ENCODE measurements at places on chromosomes 3 and 15.

- no peak for DNase-seq
These were observed 532.8 kb upstream of the GOLIM4 start for GRCh38 chr3:168628549-168628948.

GRCh38 chr3:3906171-3906570, 106.9 kb downstream of the LRRN1 start:
- no peak for DNase-seq

DNA sequence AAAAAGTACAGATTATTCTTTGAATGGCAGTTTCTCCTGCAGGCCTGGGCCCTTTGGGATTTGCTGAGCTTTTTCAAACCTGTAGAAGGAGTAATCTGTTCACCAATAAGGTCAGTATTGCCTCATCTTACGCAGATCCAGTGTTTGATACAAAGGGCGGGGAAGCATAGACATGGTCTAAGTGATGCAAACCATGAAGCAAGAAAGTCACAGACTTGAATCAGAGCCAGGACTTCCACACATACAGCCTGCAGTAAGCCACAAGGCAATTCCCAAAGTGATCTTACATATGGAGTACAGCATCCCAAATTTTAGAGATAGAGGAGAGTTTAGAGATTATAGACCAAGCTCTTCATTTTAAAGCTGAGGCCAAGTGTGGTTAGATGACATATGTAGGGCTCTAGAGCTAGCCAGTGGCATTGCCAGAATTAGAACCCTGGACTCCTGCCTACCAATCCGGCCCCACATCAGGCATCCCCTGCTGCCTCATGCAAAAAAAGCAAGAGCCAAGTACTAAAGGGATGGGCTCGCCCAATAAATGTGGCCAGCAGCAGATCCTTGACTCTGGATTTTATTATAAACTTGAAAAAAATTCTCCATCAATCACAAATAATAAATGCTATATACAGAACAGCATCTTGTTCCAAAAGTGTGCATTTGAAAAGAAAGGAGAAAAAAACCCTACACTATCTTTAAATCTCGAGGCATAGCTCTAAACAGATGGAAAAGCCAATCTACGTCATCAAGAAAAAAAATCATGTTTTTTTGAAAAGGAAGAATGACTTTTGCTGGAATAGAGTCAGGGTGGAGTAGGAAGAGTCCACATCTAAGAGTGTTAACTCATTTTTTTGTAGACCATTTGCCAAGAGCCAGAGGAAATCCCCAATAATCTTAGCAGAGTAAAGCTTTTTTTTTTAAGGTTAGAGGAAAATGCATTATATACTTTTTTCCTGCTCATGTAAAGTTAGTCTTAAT, 24.0 kb downstream of the ABI3BP start:
- no peak for DNase-seq

DNA sequence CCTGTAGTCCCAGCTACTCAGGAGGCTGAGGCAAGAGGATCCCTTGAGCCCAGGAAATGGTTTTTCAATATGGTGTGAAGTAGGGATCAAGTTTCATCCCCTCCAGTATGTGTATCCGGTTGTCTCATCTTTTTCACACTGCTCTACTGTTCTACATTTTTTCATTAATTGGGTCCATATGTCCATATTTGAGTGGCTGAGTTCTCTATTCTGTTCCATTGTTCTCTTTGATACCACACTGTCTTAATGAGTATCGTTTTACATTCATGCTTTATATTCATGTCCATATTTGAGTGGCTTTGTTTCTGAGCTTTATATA, 81.6 kb upstream of the LRRFIP2 start:
- no peak for DNase-seq

- DNase-seq: peak; percentile 57
These were observed 37.6 kb upstream of the SFMBT1 start for GRCh38 chr3:53083521-53083920.

GRCh38 chr3:47003056-47003410, 23.6 kb downstream of the NBEAL2 start:
- no peak for DNase-seq

GRCh38 chr15:84858231-84858630, 26.2 kb upstream of the SLC28A1 start:
- no peak for DNase-seq

GRCh38 chr3:32340039-32340438, 51.6 kb upstream of the CMTM7 start:
- DNase-seq: peak; percentile 65

DNA sequence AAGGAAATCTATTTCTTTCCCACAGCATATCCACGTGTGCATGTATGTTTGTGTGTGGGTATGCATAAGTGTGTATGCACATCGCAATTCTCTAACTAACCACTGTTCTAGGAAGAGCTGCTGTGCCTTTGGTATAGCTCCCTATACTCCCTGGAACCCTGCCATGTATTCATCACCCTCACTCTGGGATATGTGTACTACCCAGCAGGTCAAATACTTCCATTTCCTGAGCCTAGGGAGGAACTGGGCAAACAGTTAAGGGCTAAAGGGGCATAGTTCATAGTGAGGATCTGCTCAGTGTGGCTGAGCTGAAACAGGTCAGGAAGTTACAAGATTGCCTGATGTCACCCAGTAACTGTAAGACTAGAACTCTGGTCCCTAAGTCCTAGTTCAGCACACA, 260.4 kb downstream of the RPLP1 start:
- no peak for DNase-seq

DNA sequence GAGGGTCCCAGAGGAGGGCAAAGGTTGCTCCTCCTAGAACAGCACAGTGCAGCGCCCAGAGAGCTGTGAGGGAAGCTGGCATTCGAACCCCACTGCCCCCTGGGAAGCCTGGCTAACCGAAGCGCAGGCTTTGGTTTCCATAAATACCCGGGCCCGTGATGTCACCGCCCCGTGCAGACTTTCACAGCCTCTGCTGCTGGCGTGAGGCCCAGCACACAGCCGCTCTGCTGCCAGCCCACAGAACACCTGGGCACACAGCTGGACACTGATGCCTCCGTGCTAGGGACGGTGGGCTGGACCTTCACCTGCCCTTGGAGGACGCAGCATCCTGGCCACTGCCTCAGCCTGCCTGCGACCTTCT, 1.0 kb downstream of the IQSEC1 start:
- no peak for DNase-seq

DNA sequence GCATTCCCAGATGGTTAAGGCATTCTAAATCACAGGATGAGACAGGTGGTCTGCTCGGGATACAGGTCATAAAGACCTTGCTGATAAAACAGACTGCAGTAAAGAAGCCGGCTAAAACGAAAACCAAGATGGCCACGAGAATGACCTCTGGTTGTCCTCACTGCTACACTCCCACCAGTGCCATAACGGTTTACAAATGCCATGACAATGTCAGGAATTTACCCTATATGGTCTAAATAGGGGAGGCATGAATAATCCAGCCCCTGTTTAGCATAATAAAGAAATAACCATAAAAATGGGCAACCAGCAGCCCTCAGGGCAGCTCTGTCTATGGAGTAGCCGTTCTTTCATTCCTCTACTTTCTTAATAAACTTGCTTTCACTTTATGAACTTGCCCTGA, 151.1 kb downstream of the ZNF385D start:
- DNase-seq: no peak

DNA sequence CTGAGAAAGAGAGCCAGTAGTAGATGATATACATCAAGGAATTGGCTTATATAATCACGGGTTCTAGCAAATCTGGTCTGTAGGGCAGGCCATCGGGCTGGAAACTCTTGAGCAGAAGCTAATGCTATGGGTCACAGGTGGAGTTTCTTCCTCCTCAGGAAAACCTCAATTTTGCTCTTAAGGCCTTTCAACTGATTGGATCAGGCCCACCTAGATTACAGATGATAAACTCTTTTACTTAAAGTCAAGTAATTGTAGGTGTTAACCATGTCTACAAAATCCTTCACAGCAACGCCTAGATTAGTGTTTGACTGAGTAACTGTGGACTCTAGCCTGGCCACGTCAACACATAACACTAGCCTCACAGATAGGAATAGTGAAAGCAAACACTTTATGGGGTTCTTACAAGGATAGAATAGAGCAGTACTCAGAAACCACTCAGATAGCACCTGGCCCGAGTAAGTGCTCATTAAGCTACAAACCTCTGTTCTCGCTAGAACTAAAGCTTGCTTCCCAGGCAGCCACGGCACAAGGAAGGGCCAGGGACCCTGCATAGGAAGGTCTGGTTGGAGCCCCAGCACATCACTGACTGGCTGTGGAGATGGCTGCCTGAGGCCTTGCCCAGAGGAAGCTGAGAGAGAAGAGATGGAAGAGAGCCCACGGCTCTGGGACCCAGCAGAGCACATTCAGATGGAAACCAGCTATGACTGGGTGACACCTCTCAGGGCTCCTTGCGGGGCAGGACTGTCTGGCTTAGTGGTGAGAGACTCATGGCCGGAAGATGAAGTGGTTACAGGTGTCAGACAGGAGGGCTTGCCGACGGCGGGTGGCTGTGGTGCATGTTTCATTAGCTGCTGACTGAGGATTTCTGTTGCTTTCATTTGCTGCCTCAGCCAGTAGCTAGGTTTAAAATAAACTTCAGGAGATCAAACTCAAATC, 202.5 kb upstream of the TLE3 start:
- no peak for DNase-seq

DNA sequence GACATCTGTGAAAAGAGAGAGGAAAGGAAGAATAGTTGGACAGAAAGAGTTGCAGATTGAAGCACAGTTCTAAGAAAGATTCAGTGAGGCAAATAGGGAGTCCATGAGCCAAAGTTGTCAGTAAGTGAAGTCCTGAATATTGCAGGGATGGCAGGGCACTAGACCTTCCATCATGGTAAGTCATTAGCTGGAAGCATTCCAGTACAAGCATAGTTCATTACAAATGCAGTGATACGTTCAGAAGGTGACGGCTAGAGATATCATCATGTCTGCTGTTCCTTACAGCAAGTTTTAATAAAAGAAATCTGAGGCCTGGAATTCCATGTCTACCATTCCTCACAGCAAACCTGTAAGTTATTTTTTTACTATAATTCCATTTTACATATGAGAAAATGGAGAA, 720.1 kb downstream of the GBE1 start:
- no peak for DNase-seq

GRCh38 chr3:155771126-155771525, 26.3 kb upstream of the PLCH1 start:
- DNase-seq: no peak

GRCh38 chr3:78344918-78345317, 1305.0 kb downstream of the ROBO2 start:
- DNase-seq: no peak

GRCh38 chr15:73190189-73190601, 137.9 kb downstream of the NEO1 start:
- DNase-seq: peak; percentile 88

- peak; percentile 15 for DNase-seq
These were observed 578.0 kb upstream of the GRM7 start for GRCh38 chr3:6282918-6283317.

GRCh38 chr15:29942143-29942542, 119.9 kb upstream of the TJP1 start:
- DNase-seq: no peak

DNA sequence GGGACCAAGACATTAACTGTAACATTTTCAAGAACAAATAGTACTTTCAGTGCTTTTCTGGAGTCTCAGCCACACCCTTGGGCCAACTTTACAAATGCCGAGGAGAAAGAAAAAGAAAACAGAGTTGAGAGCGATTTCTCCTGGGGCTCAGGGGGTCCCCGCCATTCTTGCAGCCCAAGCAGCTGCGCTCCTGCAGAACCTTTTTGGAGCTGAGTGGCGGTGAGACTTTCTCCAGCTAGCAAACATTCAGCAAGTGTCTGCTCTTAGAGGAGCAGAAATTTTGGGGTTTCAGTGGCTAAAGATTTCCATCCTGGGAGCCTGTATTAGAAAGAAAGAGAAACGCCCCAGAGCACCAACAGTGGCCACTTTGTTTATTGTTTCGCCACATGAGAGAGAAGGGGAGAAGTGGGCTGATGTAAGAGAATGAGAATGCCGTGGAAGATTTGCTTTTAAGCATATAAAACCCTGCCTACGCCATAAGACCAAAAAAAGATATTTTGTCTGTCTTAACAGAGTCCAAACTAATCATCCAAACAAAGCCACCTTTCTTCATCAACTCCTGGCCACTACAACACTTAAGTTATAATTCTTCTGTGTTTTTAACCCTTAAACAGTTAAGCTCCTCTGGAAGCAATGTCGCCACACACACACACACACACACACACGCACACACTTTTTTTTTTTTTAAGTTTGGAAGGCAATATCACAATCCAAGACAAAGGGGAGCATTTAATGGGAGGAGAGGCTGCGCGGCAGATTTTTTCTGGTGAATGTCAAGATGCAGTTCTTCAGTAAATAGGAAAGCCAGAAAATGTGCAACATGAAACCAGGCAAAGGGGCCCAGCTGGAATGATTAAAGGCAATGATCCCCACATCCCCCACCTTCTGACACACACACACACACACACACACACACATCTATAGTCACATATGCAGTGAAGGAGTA, 19.2 kb downstream of the EID1 start:
- peak; percentile 23 for DNase-seq

- no peak for DNase-seq
These were observed 277.7 kb upstream of the KCNH8 start for GRCh38 chr3:18870642-18871041.

DNA sequence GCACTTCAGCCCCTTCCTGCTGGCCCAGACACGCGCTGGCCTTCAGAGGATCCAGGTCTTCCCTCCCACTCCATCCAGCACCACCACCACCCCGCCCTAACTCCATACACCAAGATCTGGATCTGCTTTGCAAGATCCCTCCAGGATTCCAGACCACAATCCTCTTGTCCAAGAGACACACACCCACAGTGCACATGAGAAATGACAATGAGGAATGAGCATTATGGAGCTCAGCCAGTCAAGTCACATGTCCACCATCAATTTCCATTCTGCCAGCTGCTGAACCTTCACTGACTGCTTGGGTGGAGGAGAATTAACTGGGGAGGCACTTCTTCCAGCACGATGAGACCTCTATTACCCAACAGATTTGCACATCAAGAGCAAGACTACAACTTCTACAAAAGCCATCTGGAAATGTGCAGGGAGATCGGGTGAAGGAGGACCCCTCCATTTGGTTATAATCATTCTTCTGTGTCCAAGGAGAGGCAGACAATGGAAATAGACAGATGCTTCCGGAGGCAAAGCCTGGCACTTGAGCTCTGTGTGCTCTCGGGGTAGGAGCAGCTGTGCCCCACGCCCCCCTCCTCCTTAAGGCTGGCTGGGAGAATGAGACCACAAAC, 12.3 kb upstream of the SPATA12 start:
- DNase-seq: no peak

DNA sequence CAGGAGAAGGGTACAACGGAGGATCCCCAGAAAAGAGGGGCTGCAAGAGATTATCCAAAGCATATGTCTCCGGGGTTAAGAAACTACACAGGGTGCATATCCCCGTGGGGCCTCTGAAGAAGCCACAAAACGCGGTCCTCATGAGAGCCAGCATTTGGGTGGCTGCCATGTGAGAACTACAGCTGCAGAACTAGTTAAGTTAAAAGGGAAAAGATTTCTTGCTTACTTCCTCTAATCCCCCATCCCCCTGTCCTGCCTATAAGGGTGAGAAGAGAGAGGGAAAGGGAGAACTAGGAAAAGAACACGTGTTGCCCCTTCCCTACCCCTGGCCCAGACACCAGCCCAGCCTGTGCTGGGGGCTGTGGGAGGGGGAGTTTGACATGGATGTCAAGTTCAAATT, 70.4 kb upstream of the PCSK6 start:
- peak; percentile 8 for DNase-seq

GRCh38 chr3:176296066-176296597, 901.1 kb downstream of the TBL1XR1 start:
- no peak for DNase-seq

- DNase-seq: no peak
These were observed 14.0 kb downstream of the PLCH1 start for GRCh38 chr3:155730843-155731242.

GRCh38 chr3:171747223-171747920, 62.9 kb downstream of the PLD1 start:
- DNase-seq: no peak

Data from OCI-M1 (cell line).